Endodermal cell (in vitro differentiated cells): ENCODE measurements at places on chromosomes 7 and 10. TPM values are rescaled to one million over a fixed set of nuclear protein-coding genes. Genes with fewer than 3 reads are reported as not detected.

DNA sequence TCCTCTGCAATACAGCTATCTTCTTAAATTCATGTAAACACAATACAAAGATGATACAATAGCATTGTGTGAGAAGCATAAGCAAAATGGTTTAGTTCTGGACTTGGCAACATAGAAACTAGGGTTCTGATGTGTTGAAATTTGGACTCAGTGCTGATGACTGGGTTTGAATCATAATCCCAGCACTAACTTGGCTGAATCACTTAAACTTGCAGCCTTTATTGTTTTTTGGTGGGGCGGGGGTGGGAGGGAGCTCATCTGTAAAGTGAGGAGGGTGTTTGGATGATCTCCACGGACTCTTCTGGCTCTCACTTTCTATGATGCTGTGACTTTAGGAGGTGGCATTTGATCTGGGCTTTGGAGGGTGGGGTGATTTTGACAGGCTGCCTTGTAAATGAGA is 158.2 kb downstream of the WNT2 start:
- H3K27me3 ChIP-seq = no peaks in the 10 kb centered on the region
- no peak for DNase-seq
- H3K4me3 ChIP-seq = no peak overlapping the region
- H3K4me1 ChIP-seq = no peaks in the 10 kb centered on the region

DNA sequence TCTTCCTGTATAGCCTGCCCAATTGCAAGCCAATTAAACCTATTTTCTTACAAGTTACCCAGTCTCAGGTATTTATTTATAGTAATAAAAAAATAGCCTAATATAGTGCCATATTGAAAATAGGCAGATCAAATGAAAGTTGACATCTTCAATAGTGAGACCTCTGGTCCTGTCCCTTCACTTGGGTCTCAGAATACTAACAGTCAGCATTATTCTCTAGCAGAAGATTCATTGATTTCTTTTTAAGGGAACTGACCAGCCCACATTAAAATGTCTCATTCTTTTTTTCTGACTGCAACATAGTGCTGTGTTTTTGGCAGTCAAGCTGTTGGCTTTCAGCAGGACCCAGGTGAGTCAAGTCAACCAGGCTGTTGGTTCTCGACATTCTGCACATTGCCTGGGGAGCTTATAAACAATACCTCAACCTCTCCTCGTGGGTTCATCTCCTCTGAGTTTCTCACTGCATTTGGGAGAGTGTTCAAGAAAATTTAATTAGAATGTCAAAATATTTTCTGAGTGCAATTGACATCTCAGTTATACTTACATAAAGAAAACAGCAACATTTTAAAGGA is 109.8 kb downstream of the MKX start:
- no peak overlapping the region for H3K4me3 ChIP-seq
- H3K27me3 ChIP-seq = no peaks in the 10 kb centered on the region
- DNase-seq = no peak
- no peaks in the 10 kb centered on the region for H3K36me3 ChIP-seq

GRCh38 chr7:916291-916941 is 38.1 kb downstream of the ADAP1 start:
- no peak for DNase-seq
- H3K4me1 ChIP-seq = no peaks in the 10 kb centered on the region
- no peaks in the 10 kb centered on the region for H3K27me3 ChIP-seq
- no peak overlapping the region for H3K4me3 ChIP-seq
- H3K36me3 ChIP-seq = no peaks in the 10 kb centered on the region

DNA sequence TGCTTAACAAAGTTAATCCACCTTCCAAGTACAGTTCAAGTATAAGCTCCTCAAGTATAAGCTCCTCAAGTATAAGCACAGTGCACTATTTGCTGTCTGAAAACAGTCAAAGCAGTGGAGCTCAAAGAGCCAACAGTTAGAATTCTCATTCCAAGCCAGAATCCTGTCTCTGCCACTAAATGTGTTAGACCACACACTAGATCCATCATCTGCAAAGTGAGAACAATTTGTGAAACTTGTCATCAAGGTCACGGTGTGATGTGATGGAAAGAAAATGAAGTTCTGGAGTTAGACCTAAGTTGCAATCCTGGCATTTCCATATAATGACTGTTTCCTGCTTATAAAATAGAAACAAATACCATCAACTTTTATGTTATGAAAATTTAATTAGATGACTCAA is 602.5 kb downstream of the TNS3 start:
- no peaks in the 10 kb centered on the region for H3K36me3 ChIP-seq
- no peaks in the 10 kb centered on the region for H3K27me3 ChIP-seq
- DNase-seq = no peak
- H3K4me1 ChIP-seq = no peaks in the 10 kb centered on the region

The ABCA13 gene
- 0.02 and 0.11 TPM in 2 replicates for total RNA-seq

The KCNH2 gene
- total RNA-seq = 1.1 and 1.7 TPM in 2 replicates
